ENCODE measurements at places on chromosomes 7 and 10. TPM values are rescaled to one million over a fixed set of nuclear protein-coding genes. Genes with fewer than 3 reads are reported as not detected.

DNA sequence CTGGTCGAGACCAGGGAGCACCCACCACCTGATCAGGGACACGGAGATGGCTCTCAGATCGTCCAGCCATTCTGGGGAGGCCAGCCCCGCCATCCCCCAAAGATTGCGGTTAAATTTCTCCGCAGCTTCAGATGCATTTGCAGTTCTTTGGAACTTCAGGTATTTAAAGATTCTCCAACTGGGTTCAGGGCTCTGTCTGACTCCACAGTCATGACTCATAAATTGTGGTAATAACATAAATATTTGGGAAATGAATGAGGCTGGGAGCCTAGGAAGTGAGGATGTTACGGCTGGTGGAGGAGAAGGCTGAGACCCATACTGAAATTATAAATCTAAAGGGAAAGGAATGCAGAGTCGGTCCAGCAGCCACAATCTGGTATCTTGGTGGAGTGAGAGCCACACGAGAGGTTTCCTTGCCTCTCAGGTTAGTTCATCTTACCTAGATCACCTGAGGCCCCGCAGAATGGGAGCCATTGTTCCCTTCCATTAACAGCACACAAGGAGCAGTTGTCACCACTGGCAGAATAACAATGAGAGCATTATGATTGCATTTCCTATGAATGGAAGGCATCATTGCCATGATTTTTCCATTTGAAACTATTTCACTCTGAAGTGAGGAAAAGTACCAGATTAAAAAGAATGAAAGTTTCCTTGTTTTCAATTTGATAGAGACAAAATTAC, 26.7 kb upstream of the DNAJB6 start:
- H3K27ac ChIP-seq = peak overlapping the region; percentile 97
- no peaks in the 10 kb centered on the region for H3K27me3 ChIP-seq
- DNase-seq = peak; percentile 66
- H3K4me1 ChIP-seq = peaks cover 28% of the 10 kb centered on the region
- peaks cover 13% of the 10 kb centered on the region for H3K36me3 ChIP-seq

GRCh38 chr7:29346231-29346978, 151.8 kb downstream of the CHN2 start:
- no peaks in the 10 kb centered on the region for H3K27me3 ChIP-seq
- peaks cover 4% of the 10 kb centered on the region for H3K4me1 ChIP-seq
- no peak for DNase-seq
- H3K36me3 ChIP-seq = no peaks in the 10 kb centered on the region
- no peak overlapping the region for H3K27ac ChIP-seq

GRCh38 chr10:17710181-17710580, 41.8 kb upstream of the TMEM236 start:
- H3K4me3 ChIP-seq = no peak overlapping the region
- no peak for DNase-seq
- no peaks in the 10 kb centered on the region for H3K36me3 ChIP-seq
- no peaks in the 10 kb centered on the region for H3K4me1 ChIP-seq

The NPSR1 gene
- total RNA-seq = not detected

The PON3 gene
- 6.5 TPM for total RNA-seq

DNA sequence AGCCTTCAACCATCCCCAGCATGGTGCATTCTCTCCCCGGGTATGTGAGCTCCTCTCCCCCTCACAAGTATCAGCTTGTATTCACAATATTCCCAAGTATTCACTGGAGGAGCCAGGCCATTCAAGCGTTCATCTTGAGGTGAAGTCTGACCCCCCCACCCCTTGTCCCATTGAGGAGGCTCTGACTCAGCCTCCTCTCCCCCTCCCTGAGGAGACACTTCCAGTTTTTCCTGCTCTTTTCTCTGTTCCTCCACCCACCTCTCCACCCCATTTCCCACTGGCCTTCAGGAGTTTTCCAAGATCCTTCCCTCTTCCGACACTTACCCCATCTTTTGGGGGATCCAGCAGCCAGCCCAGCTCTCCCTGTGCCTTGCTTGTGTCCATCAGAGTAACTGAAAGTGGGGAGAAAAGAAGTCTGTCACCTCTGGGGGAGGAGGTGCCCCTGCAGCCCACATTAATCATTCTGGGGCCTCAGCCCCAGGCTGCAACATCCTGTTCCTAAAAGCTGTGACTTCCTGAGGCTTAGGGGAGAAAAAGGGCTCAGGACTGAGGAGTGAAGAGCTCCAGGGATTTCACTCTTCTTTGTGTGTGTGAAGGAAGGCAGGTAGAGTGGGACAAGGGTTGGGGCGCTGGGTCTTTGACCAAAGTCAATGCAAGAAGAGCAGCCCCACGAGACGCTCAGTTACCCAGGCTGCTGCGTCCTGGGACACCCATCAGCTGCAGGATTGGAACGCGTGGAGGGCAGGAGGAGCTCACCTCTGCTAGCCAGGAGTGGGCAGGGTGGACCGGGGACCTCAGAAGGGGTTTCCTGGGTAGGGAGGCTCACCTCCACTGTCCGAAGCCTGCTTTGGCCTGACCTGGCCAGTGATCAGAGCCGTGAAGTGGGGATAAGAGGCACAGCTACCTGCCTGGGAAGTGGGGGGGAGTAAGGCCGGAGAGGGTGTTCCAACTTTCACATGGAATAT, 1.1 kb downstream of the EPHA1 start:
- H3K27ac ChIP-seq = peak overlapping the region; percentile 81
- H3K36me3 ChIP-seq = peaks cover 18% of the 10 kb centered on the region
- peak overlapping the region; percentile 88 for H3K4me3 ChIP-seq
- H3K4me1 ChIP-seq = peaks cover 20% of the 10 kb centered on the region
- no peak for DNase-seq

DNA sequence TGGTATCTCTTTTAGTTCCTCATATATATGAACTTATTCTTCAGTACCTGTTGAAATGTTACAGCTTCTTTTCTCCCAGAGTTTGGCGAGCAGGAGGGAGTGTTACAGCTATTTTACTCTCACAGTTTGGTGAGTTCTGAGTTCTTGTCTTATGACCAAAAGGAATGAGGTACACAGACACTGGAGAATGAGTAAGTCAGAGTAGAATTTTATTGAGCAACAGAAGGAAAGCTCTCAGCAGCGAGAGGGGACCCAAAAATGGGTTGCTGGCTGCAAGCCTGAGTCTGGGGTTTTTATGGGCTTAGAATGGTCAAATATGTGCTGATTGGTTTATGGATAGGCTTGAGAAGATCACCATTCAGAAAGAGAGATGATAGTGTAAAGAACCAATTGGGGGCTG, 175.2 kb downstream of the CDK14 start:
- no peak overlapping the region for H3K4me3 ChIP-seq
- no peaks in the 10 kb centered on the region for H3K27me3 ChIP-seq
- H3K27ac ChIP-seq = no peak overlapping the region
- peaks cover 21% of the 10 kb centered on the region for H3K4me1 ChIP-seq
- peaks cover 8% of the 10 kb centered on the region for H3K36me3 ChIP-seq
- DNase-seq = no peak

GRCh38 chr10:46069771-46070463, 23.8 kb upstream of the MSMB start:
- no peaks in the 10 kb centered on the region for H3K36me3 ChIP-seq
- H3K27ac ChIP-seq = no peak overlapping the region
- DNase-seq = no peak
- no peaks in the 10 kb centered on the region for H3K4me1 ChIP-seq
- peaks cover 36% of the 10 kb centered on the region for H3K27me3 ChIP-seq

GRCh38 chr7:137306748-137307147, 36.8 kb downstream of the PTN start:
- no peaks in the 10 kb centered on the region for H3K36me3 ChIP-seq
- no peaks in the 10 kb centered on the region for H3K4me1 ChIP-seq
- H3K4me3 ChIP-seq = no peak overlapping the region
- no peak for DNase-seq
- no peak overlapping the region for H3K27ac ChIP-seq

The CYP3A4 gene
- not detected for total RNA-seq

- H3K27ac ChIP-seq = no peak overlapping the region
- H3K27me3 ChIP-seq = no peaks in the 10 kb centered on the region
- H3K36me3 ChIP-seq = no peaks in the 10 kb centered on the region
- no peak overlapping the region for H3K4me3 ChIP-seq
- no peak for DNase-seq
- H3K4me1 ChIP-seq = peaks cover 30% of the 10 kb centered on the region
Measured at GRCh38 chr10:33612551-33612950, 278.1 kb upstream of the NRP1 start.

DNA sequence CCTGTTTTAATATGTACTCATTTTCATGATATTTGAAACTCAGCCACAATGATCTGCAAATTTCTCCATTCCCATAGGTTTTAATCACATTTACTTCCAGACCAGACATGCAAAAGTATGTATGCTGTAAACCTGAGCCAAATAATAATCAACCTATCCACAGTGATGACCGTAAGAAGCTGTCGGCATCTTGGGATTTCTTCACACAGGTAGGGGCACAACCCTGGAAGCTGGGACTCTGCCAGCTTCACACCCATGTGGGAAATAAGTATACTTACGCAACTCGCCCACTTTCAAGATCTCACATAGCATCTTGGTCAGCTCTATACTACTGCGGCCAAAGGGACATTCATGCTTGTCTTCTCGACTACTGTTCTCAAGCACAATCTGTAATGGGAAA, 352.3 kb downstream of the ELMO1 start:
- no peaks in the 10 kb centered on the region for H3K36me3 ChIP-seq
- DNase-seq = no peak
- no peak overlapping the region for H3K27ac ChIP-seq
- H3K4me1 ChIP-seq = no peaks in the 10 kb centered on the region
- no peaks in the 10 kb centered on the region for H3K27me3 ChIP-seq
- H3K4me3 ChIP-seq = no peak overlapping the region

DNA sequence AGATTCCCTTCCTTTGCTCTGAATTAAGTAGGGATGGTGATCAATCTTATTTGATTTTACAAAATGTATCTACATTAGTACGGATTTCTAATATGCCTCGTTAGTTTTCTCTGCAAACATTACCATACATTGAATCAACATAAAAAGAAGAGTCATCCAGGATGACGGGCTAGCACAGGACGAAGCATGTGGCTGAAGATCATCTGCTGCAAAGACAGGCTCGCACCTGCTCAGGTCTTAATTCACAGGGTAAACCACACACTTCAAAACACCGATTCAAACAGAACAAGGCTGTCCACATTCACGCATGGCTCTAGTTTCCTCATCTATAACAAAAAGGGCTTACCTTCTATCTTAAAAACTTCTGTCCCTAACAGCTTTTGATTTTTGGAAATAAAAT, 323.0 kb downstream of the PARD3 start:
- peaks cover 8% of the 10 kb centered on the region for H3K36me3 ChIP-seq
- peaks cover 13% of the 10 kb centered on the region for H3K4me1 ChIP-seq
- no peak overlapping the region for H3K27ac ChIP-seq
- no peak overlapping the region for H3K4me3 ChIP-seq
- DNase-seq = no peak

DNA sequence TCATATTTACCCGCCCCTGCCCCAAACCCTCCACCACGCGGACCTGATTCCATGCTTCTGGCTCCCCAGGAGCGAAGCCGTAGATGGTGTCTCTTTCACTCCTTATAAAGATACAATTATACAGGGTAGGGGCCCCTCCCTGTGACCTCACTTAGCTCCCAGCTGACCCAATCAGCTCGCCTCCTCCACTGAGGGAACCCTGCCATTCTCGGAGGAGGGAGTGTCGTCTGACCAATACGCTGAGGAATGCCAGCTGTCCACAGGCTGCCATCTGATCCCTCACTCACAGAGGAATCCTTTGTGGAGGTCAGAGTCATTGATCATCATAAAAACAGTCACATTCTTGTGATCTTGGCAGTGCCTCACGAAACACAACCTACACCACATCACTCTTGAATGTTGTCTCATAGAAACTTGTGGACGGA, 67.5 kb upstream of the INSIG1 start:
- H3K36me3 ChIP-seq = peaks cover 20% of the 10 kb centered on the region
- peak overlapping the region; percentile 15 for H3K4me3 ChIP-seq
- DNase-seq = peak; percentile 91
- H3K27ac ChIP-seq = peak overlapping the region; percentile 93
- H3K4me1 ChIP-seq = peaks cover 38% of the 10 kb centered on the region

The ABCC2 gene
- 1.2 TPM for total RNA-seq

DNA sequence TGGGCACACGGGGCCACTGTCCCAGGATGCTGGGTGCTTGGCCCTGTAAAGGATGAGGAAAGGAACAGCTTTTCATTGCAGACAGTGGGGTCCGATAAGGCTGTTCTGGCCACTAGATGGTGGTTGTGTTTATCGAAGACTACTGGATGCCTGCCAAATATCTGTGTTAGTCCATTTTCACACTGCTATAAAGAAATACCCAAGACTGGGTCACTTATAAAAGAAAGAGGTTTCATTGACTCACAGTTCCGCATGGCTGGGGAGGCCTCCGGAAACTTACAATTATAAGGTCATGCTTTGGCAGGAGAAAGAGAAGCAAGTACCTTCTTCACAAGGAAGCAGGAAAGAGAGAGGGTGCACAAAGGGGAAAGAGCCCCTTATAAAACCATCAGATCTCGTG, 32.2 kb upstream of the GARS1 start:
- DNase-seq = no peak
- peaks cover 20% of the 10 kb centered on the region for H3K4me1 ChIP-seq
- peaks cover 21% of the 10 kb centered on the region for H3K36me3 ChIP-seq
- no peak overlapping the region for H3K4me3 ChIP-seq

DNA sequence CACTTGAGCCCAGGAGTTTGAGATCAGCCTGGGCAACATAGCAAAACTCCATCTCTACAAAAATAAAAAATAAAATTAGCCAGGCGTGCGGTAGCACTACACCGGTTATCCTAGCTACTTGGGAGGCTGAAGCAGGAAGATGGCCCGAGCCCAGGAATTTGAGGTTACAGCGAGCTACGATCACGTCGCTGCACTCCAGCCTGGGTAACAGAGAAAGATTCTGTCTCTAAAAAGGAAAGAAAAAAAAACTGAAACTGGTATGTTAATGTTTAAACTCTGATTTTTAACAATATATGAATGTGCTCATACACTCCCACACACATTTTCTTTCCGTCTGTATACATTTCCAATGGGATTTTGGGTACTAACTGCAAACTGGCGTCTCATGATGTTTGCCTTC, 140.6 kb upstream of the KMT2E start:
- no peak overlapping the region for H3K4me3 ChIP-seq
- no peaks in the 10 kb centered on the region for H3K36me3 ChIP-seq
- no peak overlapping the region for H3K27ac ChIP-seq
- no peak for DNase-seq
- peaks cover 6% of the 10 kb centered on the region for H3K27me3 ChIP-seq

DNA sequence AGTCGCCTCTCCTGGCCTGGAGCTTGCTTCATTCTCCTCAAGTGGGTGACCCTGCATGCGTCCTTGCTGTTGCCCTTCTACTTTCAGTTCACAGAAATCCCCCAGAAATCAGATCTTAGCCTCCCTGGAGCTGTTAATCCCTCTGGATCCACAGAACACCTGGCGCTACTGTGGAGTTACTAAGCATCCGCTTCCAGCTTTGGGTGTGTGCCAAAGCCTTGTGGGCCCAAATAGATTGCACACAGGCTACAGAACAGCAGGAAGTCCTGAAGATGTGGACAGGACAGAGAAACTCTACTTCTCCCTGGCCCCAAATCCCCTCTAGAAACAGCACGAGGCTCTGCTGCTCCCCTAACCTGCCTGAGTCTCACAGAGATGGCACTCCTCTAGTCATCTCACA, 36.6 kb upstream of the PDLIM1 start:
- no peak for DNase-seq
- H3K4me1 ChIP-seq = peaks cover 9% of the 10 kb centered on the region
- H3K27me3 ChIP-seq = no peaks in the 10 kb centered on the region
- H3K27ac ChIP-seq = no peak overlapping the region

The ASIC3 gene
- 13.6 TPM for total RNA-seq

The CLRN3 gene
- total RNA-seq = 0.52 TPM
